Colonic mucosa (tissue), 4 donors: ENCODE measurements at places on chromosomes 7 and 10. TPM values are rescaled to one million over a fixed set of nuclear protein-coding genes. Genes with fewer than 3 reads are reported as not detected.

Gene DIP2C
- 7.6 TPM for total RNA-seq

Gene SLC13A1
- 0.32 TPM for total RNA-seq

Gene MUC12
- total RNA-seq = 331 TPM

Gene OPN1SW
- total RNA-seq = not detected

Gene PILRA
- 3.1 TPM for total RNA-seq

Gene OR9A2
- not detected for total RNA-seq
